ENCODE measurements at places on chromosomes 5 and 9. TPM values are rescaled to one million over a fixed set of nuclear protein-coding genes. Genes with fewer than 3 reads are reported as not detected.

DNA sequence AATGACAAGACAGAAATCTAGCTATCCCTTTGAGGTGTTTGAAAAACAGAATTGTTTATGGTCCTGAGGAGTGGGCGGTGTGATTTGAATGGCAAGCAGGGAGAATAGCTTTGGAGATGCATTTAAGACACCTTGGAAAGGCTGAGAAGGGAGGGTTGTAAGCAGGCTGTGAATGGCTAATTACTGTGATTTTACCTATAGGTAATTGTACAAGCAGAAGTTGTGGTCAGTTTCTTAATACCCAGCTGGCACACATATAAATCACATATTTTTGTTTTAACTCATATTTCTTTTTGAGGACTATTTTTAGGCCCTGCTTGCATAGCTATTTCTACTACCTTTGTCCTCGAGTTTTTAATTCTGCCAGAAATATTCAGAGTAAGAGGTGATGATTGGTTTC lies 248.6 kb downstream of the KDM4C start:
- peaks cover 10% of the 10 kb centered on the region for H3K4me1 ChIP-seq
- peaks cover 32% of the 10 kb centered on the region for H3K36me3 ChIP-seq
- no peak for DNase-seq
- H3K27ac ChIP-seq, result 0 out of 2 replicates have a peak overlapping the region, but pooled peaks have one; percentile 1

- H3K4me3 ChIP-seq, result no peak overlapping the region
- no peaks in the 10 kb centered on the region for H3K27me3 ChIP-seq
- no peak for DNase-seq
- peaks cover 43% of the 10 kb centered on the region for H3K4me1 ChIP-seq
- no peak overlapping the region for H3K27ac ChIP-seq
Observed at GRCh38 chr5:76546497-76547102, 76.6 kb downstream of the F2RL2 start.

DNA sequence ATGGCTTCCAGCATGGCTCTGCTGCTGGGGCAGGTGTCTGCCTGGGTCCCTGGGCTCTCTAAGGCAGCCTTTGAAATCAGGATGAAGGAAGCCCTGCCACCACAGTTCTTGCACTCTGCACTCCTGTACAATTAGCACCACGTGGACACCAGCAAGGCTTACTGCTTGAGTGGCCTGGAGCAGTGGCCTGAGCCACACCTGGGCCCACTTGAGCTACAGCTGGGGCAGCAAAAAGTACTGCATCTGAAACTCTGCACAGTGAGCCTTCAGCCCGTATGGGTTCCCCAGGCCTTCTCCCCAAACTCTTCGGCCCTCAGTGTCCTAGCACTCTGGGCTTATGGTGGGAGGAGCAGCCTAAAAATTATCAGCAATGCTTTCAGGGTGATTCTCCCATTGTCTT lies 8.0 kb upstream of the INIP start:
- H3K27me3 ChIP-seq, result no peaks in the 10 kb centered on the region
- no peak overlapping the region for H3K4me3 ChIP-seq
- no peak overlapping the region for H3K27ac ChIP-seq
- H3K36me3 ChIP-seq, result no peaks in the 10 kb centered on the region

GRCh38 chr5:131694926-131695325 lies 59.9 kb upstream of the RAPGEF6 start:
- no peak for DNase-seq
- no peak overlapping the region for H3K4me3 ChIP-seq
- H3K4me1 ChIP-seq, result no peaks in the 10 kb centered on the region
- H3K36me3 ChIP-seq, result peaks cover 11% of the 10 kb centered on the region

- H3K36me3 ChIP-seq, result peaks cover 3% of the 10 kb centered on the region
- DNase-seq, result no peak
- no peaks in the 10 kb centered on the region for H3K27me3 ChIP-seq
- no peak overlapping the region for H3K4me3 ChIP-seq
Observed at GRCh38 chr5:140408750-140409241, 7.2 kb downstream of the ANKHD1 start.

GRCh38 chr9:116641292-116642059 lies 45.6 kb upstream of the TRIM32 start:
- peaks cover 3% of the 10 kb centered on the region for H3K36me3 ChIP-seq
- H3K4me3 ChIP-seq, result no peak overlapping the region
- H3K27ac ChIP-seq, result no peak overlapping the region
- H3K4me1 ChIP-seq, result no peaks in the 10 kb centered on the region
- H3K27me3 ChIP-seq, result no peaks in the 10 kb centered on the region
- no peak for DNase-seq

ABHD17B gene
- total RNA-seq, result 56.6 TPM

FOXD4L5 gene
- total RNA-seq, result 0.07 TPM

CLIC3 gene
- not detected for total RNA-seq
